ENCODE measurements at places on chromosomes 7 and 10. TPM values are rescaled to one million over a fixed set of nuclear protein-coding genes. Genes with fewer than 3 reads are reported as not detected.

The RHOBTB1 gene
- total RNA-seq: 13.4 TPM

The TUBB8 gene
- total RNA-seq: not detected

DNA sequence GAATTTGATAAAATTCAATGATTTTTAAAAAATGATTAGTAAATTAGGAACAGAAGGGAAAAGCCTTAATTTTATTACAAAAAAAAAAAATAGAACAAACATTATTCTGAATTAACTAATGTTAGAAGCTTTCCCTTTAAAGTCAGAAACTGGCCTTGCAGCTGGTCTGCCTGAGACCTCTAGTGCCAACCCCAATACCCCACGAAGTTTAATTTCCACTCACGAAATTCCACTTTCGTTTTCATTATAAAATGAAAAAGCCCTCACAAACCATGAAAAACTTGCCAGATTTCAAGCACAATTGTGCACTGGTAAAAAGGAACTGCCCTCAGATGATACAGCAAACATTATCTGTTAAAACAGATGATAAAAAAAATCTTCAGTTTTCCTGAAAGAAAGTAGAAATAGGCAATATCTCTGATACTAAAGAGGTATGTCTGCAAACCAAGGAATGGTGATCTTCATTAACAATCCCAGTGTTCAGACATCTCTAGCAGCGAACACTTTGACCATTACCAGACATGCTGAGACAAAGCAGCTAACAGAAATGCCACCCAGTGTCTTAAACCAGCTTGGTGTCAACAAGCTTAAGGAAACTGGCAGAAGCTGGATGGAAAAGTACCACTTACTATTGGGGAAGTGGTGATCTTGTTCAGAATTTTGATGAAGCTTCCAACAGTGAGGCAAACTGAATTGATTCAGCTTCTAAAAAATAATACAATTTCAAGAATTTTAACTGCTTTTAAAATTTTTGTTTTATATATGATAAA, 80.2 kb downstream of the PALS2 start:
- DNase-seq: peak; percentile 18
- no peak overlapping the region for H3K27ac ChIP-seq
- H3K4me1 ChIP-seq: no peaks in the 10 kb centered on the region
- peak overlapping the region; percentile 16 for H3K4me3 ChIP-seq
- H3K27me3 ChIP-seq: no peaks in the 10 kb centered on the region

- no peaks in the 10 kb centered on the region for H3K36me3 ChIP-seq
- H3K4me1 ChIP-seq: no peaks in the 10 kb centered on the region
- H3K4me3 ChIP-seq: no peak overlapping the region
- H3K27me3 ChIP-seq: no peaks in the 10 kb centered on the region
- no peak overlapping the region for H3K27ac ChIP-seq
These were observed 129.1 kb downstream of the THSD7A start for GRCh38 chr7:11702938-11703337.
